ENCODE measurements at places on chromosomes 4 and X.

- DNase-seq = no peak
Measured at GRCh38 chr4:20326977-20327376, 75.3 kb downstream of the SLIT2 start.

- no peak for DNase-seq
Measured at GRCh38 chr4:177384856-177385397, 57.3 kb downstream of the AGA start.

DNA sequence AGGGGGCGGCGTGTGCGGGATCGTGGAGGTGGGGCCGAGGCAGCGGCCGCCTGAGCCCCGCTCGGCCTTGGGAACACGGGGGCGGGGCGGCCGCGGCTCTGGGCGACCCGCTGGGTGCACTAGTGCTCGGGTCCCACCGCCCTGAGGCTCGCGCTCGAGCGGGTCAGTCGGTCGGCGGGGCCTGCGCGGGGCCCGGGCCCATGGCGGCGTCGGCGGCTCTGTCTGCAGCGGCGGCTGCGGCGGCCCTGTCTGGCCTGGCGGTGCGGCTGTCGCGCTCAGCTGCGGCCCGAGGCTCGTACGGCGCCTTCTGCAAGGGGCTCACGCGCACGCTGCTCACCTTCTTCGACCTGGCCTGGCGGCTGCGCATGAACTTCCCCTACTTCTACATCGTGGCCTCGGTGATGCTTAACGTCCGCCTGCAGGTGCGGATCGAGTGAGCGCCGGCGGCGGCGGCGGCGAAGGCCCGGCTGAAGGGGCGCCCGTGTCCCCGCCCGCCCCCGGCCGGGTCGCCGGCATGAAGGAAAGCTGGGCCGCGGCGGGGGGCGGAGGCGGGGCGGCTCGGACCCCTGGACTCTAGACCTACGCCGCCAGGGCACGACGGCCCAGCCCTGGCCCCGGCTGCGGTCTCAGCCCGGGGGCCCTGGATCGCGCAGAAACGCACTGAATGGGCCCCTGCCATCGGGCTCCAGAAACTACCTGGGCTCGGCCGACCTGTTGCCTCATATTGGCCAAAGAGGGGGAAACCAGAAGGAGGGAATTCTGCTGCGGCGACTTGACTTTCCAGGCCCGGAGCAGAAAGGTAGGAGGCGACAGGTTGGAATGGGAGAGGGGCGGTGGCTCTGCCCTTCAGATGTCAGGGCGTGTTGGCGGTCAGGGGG is at the start of gene SMIM10L2A:
Gene SMIM10L2A (plus strand): TSS at position 13 of the 878 bp plus-strand sequence. CDS start 188 bp downstream, at position 201.
- no peak for DNase-seq

- DNase-seq = peak; percentile 4
Measured at GRCh38 chr4:179626687-179627086, 2184.4 kb upstream of the AGA start.

DNA sequence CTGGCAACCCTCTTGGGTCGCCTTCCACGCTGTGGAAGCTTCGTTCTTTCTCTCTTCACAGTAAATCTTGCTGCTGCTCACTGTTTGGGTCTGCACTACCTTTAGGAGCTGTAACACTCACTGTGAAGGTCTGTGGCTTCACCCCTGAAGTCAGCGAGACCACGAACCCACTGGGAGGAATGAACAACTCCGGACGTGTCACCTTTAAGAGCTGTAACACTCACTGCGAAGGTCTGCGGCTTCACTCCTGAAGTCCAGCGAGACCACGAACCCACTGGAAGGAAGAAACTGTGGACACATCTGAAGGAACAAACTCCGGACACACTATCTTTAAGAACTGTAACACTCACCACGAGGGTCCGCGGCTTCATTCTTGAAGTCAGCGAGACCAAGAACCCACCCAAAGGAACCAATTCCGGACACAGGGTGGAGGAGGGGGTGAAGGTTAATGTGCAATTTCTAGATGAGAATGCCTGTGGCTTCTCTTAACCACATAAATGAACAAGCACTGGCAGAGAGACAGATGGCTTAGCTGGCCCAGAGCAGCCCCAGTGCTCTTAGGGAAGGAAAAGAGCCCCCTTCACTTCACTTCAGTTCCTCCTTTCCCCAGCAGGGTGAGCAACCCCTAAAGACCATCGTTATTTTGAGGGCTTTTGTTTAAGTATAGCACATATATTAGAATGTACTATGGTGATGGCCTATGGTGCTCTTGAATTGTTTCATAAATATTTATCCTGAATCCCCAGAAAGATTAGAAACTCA is 73.0 kb downstream of the LUZP4 start:
- DNase-seq = no peak

DNA sequence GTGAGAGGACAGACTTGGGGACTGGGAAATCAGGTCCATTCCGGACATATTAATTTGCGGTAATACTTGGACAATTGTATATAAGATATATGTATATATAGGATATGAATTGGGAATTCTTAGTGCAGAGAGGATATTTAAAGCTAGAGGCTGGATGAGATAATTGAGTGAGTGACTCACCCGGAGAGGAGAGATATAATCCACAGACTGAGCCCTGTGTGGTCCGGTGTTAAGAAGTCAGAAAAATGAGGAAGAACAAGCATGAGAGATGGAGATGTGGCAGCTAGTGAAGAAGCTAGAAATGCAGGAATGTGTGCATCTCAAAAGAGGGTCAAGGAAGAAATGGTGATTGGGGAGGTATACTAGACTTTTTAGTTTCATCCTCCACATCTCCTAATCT is 336.2 kb downstream of the SLC7A11 start:
- no peak for DNase-seq

- no peak for DNase-seq
Measured at GRCh38 chr4:28004520-28004919, 1143.9 kb downstream of the STIM2 start.

GRCh38 chr4:10096201-10096977 is 20.2 kb downstream of the WDR1 start:
- peak; percentile 89 for DNase-seq

GRCh38 chr4:97104666-97105065 is 1038.6 kb downstream of the STPG2 start:
- DNase-seq = no peak

GRCh38 chr4:13907255-13907751 is 279.8 kb upstream of the BOD1L1 start:
- DNase-seq = peak; percentile 91

DNA sequence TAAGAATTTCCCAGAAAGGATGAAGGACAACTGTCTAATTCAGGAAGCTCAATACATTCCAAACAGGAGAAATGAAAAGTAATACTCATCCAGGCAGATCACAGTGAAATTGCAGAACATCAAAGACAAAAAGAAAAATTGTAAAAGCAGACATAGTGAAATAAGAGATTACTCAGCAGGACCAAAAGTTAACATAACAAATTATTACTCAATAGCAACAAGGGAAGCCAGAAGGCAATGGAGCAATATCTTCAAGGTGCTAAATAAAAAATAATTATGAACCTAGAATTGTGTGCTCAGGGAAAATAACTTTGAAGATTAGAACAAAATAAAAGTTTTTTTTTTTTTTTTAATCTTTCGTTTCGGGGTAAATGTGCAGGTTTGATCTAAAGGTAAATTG is 30.5 kb upstream of the ENPP6 start:
- DNase-seq = no peak

GRCh38 chr4:123966990-123967769 is 570.6 kb downstream of the SPRY1 start:
- DNase-seq = no peak

DNA sequence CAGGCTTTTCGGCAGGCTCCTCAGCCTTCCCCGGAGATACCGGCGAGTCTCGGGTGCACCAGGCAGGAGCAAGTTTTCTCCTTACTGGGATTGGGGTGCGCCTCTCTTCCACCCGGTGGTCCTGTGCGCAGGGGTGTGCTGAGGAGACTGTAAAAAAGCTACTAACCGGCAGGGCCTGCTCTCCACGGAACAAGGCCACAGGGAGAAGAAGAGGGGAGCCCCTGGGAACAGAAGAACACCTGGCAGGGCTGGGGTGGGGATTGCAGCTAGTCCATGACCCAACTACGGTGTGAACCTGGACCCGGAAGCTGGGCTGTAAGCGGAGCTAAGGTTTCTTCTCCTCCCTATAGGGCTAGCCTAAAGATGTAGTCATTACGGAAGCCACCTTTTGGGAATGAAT is 17.7 kb upstream of the ZIC3 start:
- no peak for DNase-seq

DNA sequence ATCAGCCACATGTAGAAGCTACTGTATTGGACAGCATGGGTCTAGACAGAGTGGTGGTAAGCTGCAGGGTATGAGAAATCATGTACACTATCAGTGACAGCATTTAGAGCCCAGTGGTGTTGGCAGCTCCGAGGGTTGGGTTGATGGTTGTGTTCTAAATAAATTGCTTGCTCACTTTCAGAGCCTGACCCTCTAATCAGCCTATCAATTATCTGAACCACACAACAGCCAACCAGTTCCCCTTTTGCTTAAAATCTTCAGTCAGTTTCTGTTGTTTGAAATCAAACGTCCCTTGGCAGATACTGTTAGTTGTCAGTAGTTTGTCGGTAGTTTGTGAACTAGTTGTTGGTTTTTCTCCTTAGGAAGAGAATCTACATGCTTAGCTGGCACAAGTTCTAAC is 99.8 kb upstream of the RAI2 start:
- no peak for DNase-seq

DNA sequence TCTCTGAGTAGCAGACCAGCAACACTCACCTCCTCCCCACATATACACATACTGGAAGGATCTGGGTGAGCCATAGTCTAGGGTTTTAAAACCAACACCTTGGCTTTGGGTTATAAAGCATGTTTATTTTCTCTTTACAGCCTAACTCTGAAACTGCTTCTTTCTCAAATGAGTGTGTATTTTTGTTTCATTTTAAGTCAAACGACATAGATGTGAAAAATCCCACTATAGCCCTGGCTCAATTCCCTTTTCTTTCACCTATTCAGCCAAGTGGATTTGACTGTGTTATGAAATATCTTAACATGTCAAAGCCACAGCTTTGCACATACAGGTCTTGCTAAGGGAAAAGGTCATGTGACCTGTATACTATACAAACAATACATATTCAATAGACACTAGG is 13.8 kb downstream of the NEXMIF start:
- DNase-seq = no peak

DNA sequence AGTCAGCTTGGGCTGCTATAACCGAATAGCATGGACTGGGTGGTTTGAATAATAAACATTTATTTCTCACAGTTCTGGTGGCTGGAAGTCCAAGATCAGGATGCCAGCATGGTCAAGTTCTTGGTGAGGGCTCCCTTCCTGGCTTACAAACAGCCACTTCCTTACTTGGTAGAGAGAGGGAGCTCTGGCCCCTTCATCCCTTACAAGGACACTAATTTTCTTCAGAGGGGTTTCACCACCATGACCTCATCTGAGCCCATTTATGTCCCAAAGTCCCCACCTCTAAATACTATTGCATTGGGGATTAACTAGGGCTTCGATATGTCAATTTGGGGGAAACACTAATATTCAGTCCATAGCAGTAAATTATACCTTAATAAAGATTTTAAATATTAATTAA is 61.8 kb downstream of the CLNK start:
- DNase-seq = no peak

DNA sequence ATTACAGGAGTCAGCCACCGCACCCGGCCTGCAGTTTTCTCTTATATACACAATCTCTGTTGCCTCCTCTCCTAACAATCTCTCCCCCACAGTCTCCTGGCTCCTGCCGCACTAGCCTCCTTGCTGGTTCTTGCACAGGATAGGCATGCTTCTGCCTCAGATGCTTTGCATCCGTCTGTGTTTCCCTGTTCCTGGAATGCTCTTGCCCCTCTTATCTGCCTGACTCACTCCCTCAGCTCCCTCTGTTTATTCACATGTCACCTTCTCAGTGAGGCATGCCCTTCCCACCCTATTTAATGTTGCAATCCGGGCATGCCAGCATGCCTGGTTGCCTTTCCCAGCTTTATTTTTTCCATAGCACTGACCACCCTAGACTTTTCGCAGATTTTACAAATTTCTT is 161.9 kb downstream of the PHF8 start:
- peak; percentile 43 for DNase-seq

DNA sequence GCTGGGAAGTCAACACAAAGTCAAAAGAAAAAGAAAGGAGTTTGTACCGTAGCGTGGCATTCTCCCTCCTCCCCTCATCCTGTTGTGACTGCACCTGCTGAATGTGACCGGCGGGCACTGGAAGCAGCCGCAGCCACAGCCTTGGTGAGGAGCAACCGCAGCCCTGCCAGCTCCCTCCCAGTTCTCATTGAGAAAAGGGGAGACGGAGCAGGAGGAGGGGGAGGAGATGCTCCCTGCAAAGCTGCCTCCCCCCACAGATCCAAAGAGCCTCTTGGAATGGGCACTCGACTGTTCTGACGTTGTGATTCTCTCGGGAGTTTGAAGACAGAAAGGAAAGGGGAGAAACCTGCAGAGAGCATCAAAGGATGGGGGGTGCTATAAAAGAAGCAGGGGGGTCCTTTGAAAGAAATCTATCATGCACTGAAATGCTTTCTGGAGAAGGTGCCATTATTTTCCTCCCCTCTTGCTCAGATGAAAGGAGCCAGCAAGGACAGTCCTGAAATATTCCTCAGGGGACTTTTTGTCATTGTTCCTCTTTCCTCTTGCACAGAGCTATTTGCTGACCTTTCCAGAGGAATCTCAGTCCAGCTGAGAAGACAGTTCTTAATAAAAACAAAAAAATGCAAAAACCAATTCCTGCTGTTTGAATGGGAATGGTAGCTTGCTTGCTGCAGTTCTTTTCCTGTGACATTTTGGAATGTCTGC is 429.7 kb downstream of the MAPK10 start:
- DNase-seq = no peak

DNA sequence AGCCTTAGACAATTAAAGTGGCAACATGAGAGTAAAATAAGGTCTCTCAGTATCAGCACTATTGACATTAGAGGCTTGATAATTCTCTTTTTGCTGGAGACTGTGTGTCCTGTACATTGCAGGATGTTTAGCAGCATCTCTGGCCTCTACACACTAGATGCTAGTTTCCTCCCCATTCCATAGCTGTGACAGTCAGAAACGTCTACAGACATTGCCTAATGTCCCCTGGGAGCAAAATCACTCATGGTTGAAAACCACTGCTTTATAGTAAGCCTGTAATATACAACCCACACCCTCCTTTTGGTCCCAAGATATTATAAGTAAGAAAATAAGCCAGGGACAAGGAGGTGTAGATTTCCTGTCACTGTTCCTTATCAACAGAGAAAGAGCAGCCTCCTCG is 166.0 kb downstream of the FRMPD4 start:
- DNase-seq = no peak

GRCh38 chr4:20422398-20422797 is 170.7 kb downstream of the SLIT2 start:
- DNase-seq = peak; percentile 51
